CD4-positive, CD25-positive, alpha-beta regulatory T cell (primary cell): ENCODE measurements at places on chromosomes 6 and 20. TPM values are rescaled to one million over a fixed set of nuclear protein-coding genes. Genes with fewer than 3 reads are reported as not detected.

GRCh38 chr20:51388227-51388626, 154.3 kb downstream of the NFATC2 start:
- no peak for DNase-seq
- no peaks in the 10 kb centered on the region for H3K4me1 ChIP-seq
- peak overlapping the region; percentile 25 for H3K27ac ChIP-seq
- H3K4me3 ChIP-seq = no peak overlapping the region
- H3K27me3 ChIP-seq = no peaks in the 10 kb centered on the region

Gene REPS1
- total RNA-seq = 55.4 TPM

GRCh38 chr6:111173946-111174345, 86.6 kb downstream of the SLC16A10 start:
- peak overlapping the region; percentile 75 for H3K4me3 ChIP-seq
- H3K27me3 ChIP-seq = no peaks in the 10 kb centered on the region
- DNase-seq = peak; percentile 64
- H3K36me3 ChIP-seq = no peaks in the 10 kb centered on the region
- H3K27ac ChIP-seq = peak overlapping the region; percentile 51

DNA sequence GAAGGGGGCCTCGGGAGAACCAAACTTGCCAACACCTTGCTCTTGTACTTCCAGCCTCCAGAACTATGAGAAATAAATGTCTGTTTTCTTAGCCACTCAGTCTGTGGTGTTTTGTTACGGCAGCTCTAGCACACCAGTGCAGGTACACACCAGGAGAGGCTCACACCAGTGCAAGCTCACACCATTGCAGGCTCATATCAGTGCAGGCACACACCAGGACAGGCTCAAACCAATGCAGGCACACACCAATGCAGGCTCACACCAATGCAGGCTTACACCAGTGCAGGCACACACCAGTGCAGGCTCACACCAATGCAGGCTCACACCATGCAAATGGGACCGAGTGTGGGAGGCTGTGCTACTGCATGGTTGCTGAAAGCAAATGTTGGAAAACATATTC, 4.9 kb upstream of the CTCFL start:
- DNase-seq = no peak
- H3K27me3 ChIP-seq = peaks cover 3% of the 10 kb centered on the region
- H3K36me3 ChIP-seq = no peaks in the 10 kb centered on the region
- no peaks in the 10 kb centered on the region for H3K4me1 ChIP-seq
- no peak overlapping the region for H3K4me3 ChIP-seq

Gene FRS3
- total RNA-seq = 6.4 TPM

DNA sequence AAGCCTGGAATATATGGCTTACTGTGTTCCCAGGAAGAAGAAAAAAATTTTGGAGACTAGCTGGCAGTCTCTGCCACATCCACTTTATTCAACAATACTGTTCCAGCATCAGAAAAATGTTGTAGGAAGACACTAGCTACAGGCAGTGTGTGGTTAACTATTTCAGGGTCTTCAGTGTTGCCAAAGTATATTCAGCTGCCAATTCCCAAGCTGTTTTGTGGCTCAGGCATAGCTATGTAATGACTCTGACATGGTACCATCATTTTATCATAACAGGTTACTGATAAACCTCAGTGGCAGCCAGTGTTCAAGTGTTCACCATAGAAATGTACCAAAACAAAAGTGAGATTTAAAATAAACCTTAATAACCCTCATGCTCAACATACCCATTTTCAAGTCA, 503.1 kb downstream of the ADGRB3 start:
- H3K36me3 ChIP-seq = no peaks in the 10 kb centered on the region
- H3K4me3 ChIP-seq = no peak overlapping the region
- no peaks in the 10 kb centered on the region for H3K4me1 ChIP-seq

DNA sequence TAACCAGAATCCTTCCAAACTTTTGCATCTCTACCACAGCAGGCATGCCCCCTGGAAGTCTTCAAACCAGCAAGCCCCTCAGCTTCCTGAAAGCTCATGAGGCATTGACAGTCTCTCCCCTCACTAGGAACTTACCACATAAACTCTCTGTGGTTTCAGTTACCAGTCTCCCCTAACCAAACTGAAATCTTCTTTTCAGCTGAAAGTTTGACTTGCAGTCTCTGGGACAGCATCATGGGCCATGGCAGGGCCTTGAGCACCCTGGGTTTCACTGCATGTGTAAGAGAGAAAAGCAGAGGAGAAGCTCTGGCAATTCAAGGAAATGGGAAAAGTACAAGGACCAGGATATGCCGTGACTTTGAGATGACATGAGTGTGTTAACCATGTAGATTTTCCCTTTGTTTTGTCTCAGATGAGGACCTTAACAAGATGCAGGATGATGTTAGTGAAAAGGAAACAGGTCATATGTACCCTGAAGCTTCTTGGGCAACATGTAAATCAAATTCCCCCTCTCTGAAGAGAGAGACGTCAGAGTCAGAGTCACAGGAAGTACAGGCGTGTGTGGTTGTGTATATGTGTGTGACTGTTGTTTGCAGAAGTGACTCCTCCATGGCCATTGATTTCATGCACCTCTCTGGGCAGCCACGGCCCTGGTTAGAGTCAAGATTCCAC, 106.3 kb downstream of the TNFRSF21 start:
- no peak overlapping the region for H3K27ac ChIP-seq
- no peak overlapping the region for H3K4me3 ChIP-seq
- DNase-seq = no peak
- no peaks in the 10 kb centered on the region for H3K4me1 ChIP-seq
- no peaks in the 10 kb centered on the region for H3K27me3 ChIP-seq
- no peaks in the 10 kb centered on the region for H3K36me3 ChIP-seq

- H3K27ac ChIP-seq = no peak overlapping the region
- H3K27me3 ChIP-seq = no peaks in the 10 kb centered on the region
- no peak for DNase-seq
- no peaks in the 10 kb centered on the region for H3K4me1 ChIP-seq
- H3K4me3 ChIP-seq = no peak overlapping the region
Observed at GRCh38 chr20:48310305-48310704, 517.5 kb downstream of the PREX1 start.

DNA sequence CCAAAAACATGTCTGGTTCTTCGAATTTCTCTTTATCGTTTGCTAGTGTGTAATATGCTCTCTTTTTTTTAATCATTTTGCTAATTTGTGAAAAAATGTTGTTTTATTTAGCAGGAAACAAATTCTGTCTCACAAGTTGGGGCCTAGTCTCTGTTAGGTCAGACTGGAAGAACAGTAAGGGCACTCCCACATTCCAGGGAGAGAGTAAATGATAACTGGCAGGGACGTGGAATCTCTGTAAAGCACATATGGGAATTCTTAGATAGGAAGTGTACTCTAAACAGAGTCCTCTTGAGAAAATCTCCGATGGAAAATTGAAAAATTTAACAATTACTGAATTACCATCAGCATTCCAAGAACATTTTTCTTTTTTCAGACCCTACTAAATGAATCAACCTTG, 16.4 kb upstream of the CCDC28A start:
- H3K4me3 ChIP-seq = no peak overlapping the region
- H3K36me3 ChIP-seq = no peaks in the 10 kb centered on the region
- no peaks in the 10 kb centered on the region for H3K27me3 ChIP-seq
- no peak for DNase-seq
- no peaks in the 10 kb centered on the region for H3K4me1 ChIP-seq

DNA sequence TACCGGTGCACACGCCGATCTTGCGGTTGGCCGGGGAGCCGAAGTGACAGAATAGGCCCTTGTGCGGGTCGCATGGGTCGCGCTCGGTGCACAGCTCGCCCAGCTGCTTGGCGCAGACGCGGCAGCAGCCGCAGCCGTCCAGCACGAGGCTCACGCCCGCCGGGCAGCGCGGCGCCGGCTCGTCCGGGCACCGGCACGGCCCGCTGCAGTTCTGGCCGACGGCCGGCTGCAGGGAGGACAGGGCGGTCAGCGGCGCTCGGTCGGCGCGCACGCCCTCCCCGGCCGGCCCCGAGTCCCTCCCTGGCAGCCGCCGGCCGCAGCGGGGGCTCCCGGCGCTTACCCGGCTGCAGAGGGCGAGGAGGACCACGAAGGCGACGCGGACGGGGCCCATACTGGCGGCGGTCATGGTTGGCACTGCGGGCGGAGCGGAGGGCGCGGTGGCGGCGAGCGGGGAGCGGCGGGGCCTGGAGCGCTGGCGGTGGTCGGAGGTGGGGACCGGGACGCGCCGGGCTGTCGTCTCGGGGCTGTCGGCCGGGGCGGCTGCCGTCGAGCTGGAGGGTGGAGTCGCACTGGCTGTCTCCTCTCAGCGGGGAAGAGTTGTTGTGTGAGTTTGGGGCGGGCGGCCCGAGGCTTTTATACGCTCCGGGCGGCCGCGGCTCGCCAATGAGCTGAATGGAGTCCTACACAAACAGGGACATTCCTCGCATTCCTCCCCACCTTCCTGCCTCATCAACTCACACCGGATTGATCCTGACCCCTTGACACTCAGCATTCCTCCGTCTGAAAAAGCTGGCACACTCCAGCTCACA, at the start of gene CCN2:
TSS of gene CCN2 (minus strand) at position 606 of the 809 bp plus-strand sequence. CDS start at position 406, 200 bp downstream.
- H3K4me1 ChIP-seq = peaks cover 5% of the 10 kb centered on the region
- H3K4me3 ChIP-seq = no peak within 1 kb of the TSS
- no peak for DNase-seq
- peaks cover 39% of the 10 kb centered on the region for H3K27me3 ChIP-seq

DNA sequence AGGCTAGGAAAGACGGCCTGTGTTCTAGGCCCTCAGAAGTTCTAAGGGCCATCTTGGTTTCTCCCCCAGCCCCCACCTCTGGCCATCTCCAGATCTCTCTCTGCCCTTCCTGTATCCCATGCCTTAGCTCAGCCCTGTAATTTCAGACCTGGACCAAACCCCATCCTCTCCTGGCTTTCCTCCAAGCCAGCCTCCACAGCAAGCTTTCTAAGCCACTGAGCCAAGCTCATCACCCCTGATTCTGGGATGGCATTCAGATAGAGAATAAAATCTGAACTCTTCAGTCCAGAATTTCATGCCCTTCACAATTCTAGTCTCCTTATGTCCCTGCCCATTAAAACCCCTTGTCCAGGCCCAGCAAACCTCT, 18.9 kb upstream of the CCM2L start:
- DNase-seq = no peak
- H3K4me3 ChIP-seq = no peak overlapping the region
- peaks cover 6% of the 10 kb centered on the region for H3K27me3 ChIP-seq
- H3K4me1 ChIP-seq = no peaks in the 10 kb centered on the region
- no peaks in the 10 kb centered on the region for H3K36me3 ChIP-seq

Gene UFL1
- 19.1 TPM for total RNA-seq

Gene RSPH4A
- total RNA-seq = 0.52 TPM

GRCh38 chr20:59829054-59829785, 104.2 kb downstream of the SYCP2 start:
- no peaks in the 10 kb centered on the region for H3K36me3 ChIP-seq
- H3K4me1 ChIP-seq = no peaks in the 10 kb centered on the region
- H3K4me3 ChIP-seq = no peak overlapping the region
- DNase-seq = no peak

GRCh38 chr6:144613859-144614258, 328.7 kb downstream of the UTRN start:
- H3K36me3 ChIP-seq = no peaks in the 10 kb centered on the region
- H3K27me3 ChIP-seq = no peaks in the 10 kb centered on the region
- H3K4me3 ChIP-seq = no peak overlapping the region
- no peak overlapping the region for H3K27ac ChIP-seq
- no peak for DNase-seq
- H3K4me1 ChIP-seq = no peaks in the 10 kb centered on the region

- H3K36me3 ChIP-seq = no peaks in the 10 kb centered on the region
- DNase-seq = no peak
- no peak overlapping the region for H3K27ac ChIP-seq
- H3K4me1 ChIP-seq = peaks cover 5% of the 10 kb centered on the region
- no peak overlapping the region for H3K4me3 ChIP-seq
Observed at GRCh38 chr6:134936931-134937330, 13.0 kb downstream of the ALDH8A1 start.
